ENCODE measurements at places on chromosomes 7 and 10.
A peak's percentile ranks its signal among the peaks of the same experiment; 100 is the strongest.

GRCh38 chr10:35000936-35001335 lies 89.2 kb downstream of the CUL2 start:
- no peak for DNase-seq

DNA sequence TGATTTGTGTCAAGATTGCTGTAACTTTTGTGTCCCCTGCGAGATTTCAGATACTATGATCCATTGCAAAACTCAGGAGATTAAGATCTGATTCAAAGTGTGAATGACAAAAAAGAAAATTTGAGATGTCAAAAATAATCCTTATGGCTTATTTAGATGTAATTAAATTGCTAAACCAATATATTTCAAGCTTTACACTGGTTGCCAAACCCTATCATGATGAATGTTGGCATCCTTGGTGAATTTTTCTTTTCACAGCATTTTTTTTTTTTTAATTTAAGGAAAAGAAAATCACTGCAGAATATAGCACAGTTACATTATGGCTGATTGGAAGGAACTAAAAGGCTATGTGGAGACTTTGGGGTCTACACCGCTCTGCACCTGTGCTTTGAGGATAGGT lies 133.5 kb upstream of the PITRM1 start:
- DNase-seq = no peak

DNA sequence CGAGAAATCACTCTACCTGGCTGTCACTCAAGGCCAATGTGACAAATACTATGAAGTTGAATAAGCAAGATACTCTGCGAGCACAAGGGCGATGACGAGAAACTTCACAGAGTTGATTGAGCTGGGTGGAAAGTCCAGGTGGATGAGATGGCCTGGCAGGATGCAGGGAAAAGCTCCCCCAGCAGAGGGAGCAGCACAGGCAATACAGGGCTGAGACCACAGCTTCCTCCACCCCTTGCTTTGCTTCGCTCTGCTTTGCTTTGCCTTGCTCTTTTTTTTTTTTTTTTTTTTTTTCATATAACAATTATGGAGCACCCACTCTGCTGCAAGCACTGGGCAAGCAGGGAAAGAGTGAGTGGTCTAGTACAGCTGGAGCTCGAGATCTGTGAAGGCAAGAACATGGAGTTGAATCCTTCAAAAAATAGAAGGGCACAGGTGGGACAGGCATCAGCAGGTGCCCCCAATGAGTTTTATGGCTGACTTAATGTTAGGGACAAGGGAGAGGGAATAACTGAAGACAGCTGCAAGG lies 88.3 kb downstream of the CABCOCO1 start:
- no peak for DNase-seq

DNA sequence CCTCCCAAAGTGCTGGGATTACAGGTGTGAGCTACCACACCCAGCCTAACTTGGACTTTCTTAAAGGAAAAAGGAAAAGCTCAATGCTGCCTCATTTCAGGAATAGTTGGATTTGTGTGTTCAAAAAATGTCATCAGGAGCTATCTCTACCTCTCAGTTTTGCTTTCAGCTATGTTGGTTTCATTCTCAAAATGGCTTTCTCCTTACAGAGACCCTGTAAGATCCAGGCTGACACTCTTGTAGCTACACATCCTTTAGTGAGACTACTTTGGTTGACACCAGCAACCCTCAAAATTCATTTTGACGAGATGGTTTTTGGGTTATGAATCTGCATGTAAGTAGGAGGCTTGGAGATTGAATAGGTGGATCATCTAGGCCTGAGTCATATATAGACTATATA lies 269.7 kb upstream of the SORCS1 start:
- no peak for DNase-seq

GRCh38 chr10:43686414-43686813 lies 37.7 kb upstream of the ZNF32 start:
- DNase-seq = no peak

- DNase-seq = no peak
Measured at GRCh38 chr7:50564171-50564570, 1.0 kb downstream of the DDC start.

GRCh38 chr10:10146604-10147003 lies 871.1 kb upstream of the CELF2 start:
- DNase-seq = no peak

DNA sequence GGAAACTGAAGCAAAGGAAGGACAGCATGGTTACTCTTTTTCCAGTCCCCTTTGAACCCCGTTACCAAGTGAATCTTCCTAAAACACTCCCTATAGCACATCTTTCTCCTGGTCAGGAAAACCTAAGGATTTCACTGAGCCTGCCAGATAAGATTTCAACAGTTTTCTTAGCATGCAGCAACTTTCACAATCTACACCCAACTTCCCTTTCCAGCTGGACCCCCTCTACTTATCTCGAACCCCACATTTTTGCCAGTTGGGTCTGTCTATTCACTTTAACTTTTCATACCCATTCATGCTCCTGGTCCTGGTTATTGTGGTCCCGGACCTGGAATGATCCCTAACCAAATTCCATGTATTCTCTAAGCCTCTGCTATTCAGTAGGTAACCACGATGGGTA lies 14.9 kb upstream of the CPVL start:
- DNase-seq = no peak

DNA sequence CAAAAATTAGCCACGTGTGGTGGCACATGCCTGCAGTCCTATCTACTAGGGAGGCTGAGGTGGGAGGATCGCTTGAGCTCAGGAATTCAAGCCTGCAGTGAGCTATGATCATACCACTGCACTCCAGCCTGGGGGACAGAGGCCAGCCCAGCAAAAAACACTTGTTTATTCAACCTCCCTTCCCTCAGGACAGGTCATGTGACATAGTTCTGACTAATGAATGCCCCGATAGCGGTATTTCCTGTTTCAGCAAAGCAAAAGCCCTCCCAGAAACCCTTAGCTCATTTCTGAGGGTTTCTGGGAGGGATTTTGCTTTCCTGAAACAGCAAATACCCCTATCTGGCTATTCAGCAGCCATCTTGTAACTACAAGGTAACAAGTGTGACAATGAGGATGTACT lies 157.1 kb downstream of the GATA3 start:
- DNase-seq = no peak

- DNase-seq = no peak
Measured at GRCh38 chr7:46948716-46949115, 633.2 kb downstream of the TNS3 start.

DNA sequence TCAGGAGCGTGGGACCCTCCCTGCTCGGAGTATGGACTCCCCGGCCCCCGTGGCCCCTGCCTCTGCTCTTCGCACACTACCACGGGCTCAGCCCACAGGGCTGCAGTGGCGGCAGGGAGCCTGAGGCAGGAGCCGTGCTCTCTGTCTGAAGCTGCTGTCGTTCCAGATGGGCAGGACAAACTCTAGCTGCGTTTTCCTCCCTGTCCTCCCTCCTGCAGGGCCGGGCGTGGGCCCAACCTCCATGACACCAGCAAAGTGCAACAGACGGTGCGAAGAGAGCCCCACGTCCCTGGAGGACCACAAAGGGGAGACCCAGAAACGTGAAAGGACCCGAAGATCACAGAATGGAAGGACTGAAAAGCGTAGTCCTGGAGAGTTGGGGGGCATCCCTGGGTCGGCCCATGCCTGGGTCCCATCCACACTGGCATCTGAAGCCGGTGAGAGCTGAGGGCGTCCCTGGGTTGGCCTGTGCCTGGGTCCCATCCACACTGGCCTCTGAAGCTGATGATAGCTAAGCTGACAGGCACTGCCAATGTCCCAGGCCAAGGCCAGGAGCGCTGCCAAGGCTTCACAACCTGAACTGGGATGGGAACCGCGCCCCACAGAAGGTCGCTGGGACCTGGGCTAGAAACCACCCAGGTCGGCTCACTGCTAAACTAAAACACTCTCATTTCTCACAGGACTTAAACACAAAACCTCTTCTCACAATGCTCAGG lies 267.0 kb downstream of the MAD1L1 start:
- peak; percentile 74 for DNase-seq

GRCh38 chr7:43629857-43630256 lies 46.9 kb downstream of the STK17A start:
- DNase-seq = no peak

- DNase-seq = peak; percentile 13
Measured at GRCh38 chr10:24503461-24504320, 220.0 kb downstream of the ARHGAP21 start.

GRCh38 chr7:110922906-110923305 lies 168.0 kb upstream of the LRRN3 start:
- DNase-seq = no peak

DNA sequence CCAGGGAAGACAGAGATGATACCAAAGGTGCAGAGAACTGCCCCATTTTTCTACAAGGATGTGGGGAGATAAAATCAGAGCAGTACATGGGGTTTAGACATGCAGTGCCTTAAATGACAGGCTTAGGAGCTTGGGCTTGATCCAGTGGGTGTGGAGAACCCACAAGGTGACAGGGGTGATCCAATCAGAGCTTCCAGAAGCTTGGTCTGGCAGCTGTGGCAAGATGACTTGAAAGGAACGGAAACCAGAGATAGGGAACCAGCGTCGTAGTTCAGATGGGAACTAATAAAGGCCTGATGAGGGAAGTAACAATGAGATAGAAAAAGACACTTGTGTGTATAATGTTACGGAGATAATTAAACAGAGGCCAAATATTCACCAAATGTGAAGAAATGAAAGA lies 80.7 kb downstream of the SLC37A3 start:
- DNase-seq = no peak

- DNase-seq = no peak
Measured at GRCh38 chr7:47376991-47377616, 204.8 kb downstream of the TNS3 start.

DNA sequence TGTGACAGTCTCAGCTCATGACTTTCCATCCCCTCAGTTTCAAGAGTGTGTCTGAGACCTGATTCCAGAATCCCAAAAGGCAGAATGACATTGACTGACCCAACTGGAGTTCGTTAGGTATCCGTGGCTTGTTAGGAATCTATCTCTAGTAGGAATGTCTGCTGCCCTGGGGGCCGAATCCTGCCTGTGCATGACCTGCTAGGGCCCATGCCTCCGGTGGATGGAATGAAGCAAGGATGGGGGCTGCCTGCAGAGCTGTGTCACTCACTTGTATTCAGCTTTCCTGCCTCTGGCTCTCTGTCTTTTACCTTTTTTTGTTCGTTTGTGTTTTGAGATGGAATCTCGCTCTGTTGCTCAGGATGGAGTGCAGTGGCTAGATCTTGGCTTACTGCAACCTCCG lies 129.5 kb downstream of the SDK1 start:
- no peak for DNase-seq

- DNase-seq = no peak
Measured at GRCh38 chr10:61166065-61166464, 222.1 kb upstream of the RHOBTB1 start.

- DNase-seq = no peak
Measured at GRCh38 chr7:1049006-1049741, 4.8 kb downstream of the GPR146 start.

DNA sequence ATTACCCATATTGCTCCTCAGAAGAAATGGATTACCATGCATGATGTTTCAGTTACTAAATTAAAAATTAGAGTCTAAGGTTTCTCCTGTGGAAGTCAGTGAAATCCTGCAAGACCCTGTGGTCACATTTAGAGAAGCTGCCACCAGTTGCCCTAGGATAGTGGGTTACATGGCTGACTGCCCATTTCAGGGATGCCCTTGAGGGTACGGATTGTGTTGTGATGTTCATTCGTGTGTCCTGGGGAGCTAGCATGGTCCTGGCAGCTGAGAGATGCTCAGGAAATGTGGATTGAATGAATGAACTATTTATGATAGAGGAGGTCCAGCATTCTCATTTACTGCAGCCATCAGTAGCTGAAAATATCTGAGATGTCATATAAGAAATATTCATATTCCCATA lies 55.1 kb downstream of the TMEM178B start:
- DNase-seq = no peak

DNA sequence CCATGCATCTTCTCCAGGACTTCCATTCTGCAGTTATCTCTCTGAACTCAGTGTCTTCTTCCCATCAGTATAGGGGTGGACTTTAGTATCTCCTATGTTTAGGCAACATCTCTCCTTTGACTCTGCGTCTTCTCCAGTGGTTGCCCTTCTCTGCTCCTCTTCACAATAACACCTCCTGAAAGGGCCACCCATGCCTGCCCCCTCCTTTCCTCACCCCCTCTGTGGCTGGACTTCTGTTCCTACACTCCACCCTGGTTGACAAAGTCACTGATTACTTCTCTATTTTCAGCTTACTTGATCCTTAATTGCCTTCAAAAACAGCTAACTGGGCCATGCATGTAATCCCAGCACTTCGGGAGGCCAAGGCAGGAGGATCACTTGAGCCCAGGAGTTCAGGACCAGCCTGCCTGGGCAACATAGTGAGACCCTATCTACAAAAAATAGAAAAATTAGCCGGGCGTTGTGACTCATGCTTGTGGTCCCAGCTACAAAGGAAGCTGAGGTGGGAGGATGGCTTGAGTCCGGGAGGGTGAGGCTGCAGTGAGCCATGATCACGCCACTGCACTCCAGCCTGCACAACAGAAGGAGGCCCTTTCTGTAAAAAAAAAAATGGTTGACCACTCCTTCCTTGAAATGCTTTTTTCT lies 13.7 kb downstream of the SRGN start:
- no peak for DNase-seq

- DNase-seq = no peak
Measured at GRCh38 chr10:62157601-62158000, 111.0 kb downstream of the RTKN2 start.

- no peak for DNase-seq
Measured at GRCh38 chr10:104509981-104510380, 131.1 kb upstream of the SORCS3 start.

- DNase-seq = no peak
Measured at GRCh38 chr10:4174197-4174596, 389.2 kb upstream of the KLF6 start.

GRCh38 chr10:121307411-121307980 lies 290.7 kb downstream of the FGFR2 start:
- DNase-seq = no peak

GRCh38 chr7:360454-361100 lies 70.6 kb downstream of the FOXL3 start:
- no peak for DNase-seq

DNA sequence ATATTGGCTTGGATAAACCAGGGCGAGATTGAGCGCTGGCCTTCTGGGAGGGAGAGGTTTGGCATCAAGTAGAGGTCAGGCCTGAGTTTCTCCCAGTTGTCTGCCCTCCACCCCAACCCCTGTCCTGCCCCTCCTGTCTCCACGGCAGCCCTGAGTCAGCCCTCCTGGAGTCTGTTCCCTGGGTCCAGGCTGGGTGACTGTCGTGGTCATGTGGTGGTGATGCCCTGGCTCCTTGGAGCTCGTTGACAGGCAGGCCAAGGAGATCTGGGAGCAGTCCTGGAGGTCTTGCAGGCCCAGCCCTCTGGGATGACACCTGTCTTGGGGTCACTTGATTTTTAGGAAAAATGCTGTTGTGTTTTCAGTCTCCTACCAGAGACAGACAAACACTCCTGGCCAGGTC lies 53.6 kb upstream of the PODXL start:
- no peak for DNase-seq

DNA sequence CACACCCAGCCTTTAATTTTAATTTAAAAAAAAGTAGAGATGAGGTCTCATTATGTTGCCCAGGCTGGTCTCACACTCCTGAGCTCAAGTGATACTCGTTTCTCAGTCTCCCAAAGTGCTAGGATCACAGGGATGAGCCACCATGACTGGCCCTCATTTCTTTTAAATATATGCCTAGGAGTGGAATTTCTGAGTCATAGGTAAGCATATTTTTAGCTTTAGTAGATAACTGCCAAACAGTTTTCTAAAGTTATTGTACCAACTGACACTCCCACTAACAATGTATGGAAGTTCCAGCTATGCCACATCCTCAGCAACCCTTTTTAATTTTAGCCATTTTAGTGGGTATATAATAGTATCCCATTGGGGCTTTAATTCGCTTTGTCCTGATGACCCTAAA lies 13.8 kb upstream of the PPIF start:
- no peak for DNase-seq

GRCh38 chr7:77438131-77438530 lies 22.0 kb upstream of the GSAP start:
- no peak for DNase-seq

All from G401 (cell line).